ENCODE measurements at places on chromosomes 7 and 10. TPM values are rescaled to one million over a fixed set of nuclear protein-coding genes. Genes with fewer than 3 reads are reported as not detected.
A peak's percentile ranks its signal among the peaks of the same experiment; 100 is the strongest.

DNA sequence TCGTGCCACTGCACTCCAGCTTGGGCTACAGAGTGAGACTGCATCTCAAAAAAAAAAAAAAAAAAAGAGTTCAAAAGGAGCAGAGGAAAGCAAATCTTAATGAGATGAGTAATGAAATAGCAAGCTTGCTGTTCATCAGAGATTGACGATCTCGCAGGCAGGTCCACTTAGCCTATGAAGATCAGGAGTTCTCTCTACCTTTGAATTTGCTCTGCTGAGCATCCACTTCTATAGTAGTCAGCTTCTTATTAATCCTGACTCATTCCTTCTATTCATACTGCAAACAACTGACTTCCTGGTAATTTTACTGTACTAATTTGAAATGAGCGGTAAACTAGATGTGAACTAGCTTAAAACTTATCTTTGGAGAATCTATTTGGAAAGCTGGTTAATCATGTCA lies 1014.6 kb downstream of the GATA3 start:
- DNase-seq: no peak

DNA sequence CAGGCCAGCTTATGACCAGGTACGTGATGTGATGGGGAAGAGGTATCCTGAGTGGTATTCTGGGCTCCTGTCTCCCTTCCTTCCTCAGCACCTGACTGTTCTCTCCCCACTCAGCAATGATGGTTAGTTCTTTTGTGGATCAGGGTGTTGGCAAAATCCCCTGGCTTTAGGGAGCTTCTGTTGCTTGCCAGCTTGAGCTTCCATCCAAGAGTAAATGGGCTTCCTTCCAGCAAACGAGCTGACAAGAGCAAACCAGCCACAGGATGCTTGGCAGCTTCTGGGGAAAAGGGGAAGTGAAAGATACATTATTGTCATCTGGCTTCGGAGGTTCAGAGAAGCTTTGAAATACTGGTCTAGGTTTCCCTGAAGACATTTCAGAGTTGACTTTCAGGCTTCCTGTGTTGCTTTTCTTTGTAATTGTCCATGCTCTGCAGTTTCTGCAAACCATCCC lies 5.2 kb downstream of the DUSP5 start:
- DNase-seq: peak; percentile 93

- DNase-seq: peak; percentile 23
Measured at GRCh38 chr10:93993782-93994437, at the start of gene PLCE1. Gene PLCE1, plus strand, starts transcription at chr10:93993931. Its CDS starts 37,116 bp downstream, at chr10:94031047.

DNA sequence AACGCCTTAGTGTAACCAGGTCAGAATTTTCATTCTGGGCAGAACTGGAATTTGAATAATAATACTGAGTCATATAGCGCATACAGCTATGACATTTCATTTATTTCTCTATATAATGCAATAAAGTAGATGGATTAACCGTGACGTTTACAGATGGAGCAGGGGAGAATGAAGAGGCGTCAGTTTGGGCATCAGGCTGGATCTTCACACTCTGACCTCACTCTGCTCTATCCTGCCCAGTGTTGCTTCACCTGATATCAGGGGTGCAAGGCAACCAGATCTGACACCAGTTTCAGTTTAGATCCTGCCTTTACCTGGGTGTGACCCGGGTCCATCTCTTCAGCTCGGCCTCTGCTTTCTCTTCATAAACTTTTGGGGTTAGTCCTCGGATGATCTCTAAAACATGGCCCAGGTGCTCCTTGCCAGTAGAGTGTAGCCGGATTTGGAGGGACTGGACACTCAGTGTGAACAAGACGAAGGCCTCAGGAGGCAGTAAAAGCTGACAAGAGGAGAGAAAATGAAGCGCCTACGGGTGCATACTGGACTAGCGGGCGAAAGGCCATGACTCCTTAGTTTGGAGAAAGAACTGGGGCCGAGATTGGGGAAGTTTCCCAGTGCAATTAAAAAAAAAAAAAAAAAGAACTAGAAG lies 1.4 kb upstream of the ZYX start:
- no peak for DNase-seq

DNA sequence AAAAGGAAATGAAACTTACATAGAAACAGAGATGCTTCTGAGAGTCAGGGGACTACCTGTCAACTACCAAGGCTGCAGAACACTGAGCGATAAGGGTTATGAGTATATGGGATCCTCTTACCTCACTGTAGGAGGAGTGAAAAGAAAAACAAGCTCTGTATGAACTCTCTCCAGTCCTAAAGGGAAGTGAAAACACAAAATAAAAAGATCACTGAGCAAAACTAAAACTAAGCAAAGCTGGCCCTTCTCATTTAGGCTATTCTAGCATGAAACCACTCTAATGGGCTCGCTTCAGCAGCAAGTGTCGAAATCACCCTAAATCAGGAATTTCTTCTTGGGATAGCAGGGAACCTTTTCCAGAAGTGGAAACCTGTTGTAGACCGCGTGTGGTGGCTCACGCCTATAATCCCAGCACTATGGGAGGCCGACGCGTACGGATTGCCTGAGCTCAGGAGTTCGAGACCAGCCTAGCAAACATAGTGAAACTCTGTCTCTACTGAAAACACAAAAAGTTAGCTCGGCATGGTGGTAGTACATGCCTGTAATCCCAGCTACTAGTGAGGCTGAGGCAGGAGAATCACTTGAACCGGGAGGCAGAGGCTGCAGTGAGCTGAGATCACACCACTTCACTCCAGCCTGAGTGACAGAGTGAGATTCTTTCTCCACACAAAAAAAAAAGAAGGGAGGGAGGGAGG lies 27.0 kb downstream of the DCLRE1C start:
- no peak for DNase-seq

GRCh38 chr10:122325235-122325634 lies 49.3 kb upstream of the PLEKHA1 start:
- no peak for DNase-seq

DNA sequence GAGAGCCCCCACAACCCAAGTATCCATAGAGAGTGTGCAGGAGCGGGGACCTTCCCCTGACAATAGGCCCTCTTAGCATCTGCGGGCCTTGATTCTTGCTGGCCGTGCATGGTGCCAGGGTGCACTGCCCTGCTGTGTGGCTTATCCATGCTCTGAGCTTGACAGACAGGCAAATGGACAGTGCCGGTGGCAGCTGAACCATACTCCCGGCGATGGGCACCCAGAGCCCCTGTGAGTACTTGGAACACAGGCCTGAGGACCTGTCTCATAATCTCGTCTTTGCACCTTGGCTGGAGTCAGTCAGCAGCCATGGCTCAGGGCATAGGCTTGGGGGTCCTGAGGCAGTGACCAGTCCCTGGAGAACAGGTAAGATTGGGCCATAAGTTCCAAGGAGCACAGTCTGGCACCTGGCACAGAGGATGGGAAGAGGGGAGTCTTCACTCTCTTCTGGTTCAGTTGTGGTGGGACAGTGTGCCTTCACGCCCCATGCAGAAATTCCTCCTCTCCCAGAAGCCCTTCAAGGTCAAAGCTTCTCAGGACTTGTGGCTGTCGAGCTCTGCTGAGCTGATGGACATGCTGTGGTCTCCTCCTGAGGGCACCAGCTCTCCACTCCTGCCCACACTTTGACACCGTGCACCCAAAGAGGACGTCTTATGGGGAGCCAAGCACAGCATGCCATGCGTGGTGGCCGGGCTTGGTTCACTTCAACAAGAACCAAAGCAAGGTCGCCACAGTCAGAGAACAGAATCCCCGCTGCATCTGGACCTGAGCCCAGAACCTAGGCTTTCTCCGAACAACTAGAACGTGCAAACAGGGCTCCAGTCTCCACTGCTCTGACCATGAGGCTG lies 59.4 kb upstream of the CAMK2B start:
- no peak for DNase-seq

- no peak for DNase-seq
Measured at GRCh38 chr10:20180766-20181165, 364.5 kb downstream of the PLXDC2 start.

- DNase-seq: no peak
Measured at GRCh38 chr10:64080071-64080470, 558.9 kb downstream of the REEP3 start.

- no peak for DNase-seq
Measured at GRCh38 chr10:54496852-54497251, 304.2 kb downstream of the PCDH15 start.

- peak; percentile 67 for DNase-seq
Measured at GRCh38 chr7:158802535-158803366, 26.6 kb downstream of the ESYT2 start.

DNA sequence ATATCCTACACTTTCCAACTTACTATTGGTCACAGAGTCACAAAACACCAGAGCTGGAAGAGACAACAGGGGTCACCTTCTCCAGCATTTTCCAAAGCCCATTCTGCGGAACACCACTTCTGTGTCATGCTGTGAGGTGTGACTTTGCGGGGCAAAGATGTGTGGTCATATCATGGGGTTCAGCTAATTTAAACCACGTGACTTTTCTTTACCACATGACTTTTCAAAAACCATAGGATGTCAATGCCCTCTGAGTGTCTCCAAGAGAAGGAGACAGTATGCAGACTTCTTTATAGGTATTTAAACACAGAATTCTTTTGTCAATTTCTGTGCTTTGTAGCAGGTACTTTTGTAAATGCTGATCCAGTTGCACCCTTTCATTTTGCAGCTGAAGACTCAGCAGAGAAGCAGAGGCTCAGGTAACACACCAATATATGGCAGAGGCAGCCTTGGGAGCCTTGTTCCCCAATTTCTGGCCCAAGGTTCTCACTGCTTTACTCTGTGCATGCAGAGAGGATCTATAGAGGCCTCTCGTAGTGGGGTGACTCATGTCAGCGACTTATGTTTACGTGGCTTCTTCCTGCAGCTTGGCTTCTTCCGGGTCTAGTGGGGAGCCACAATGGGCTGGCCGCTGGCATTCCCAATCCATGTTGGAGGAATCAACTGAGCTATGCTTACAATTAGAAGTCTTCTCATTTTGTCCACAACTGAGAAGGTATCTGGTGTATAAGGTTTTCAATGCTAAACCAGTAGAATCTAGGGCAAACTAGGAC lies 104.0 kb upstream of the RHOBTB1 start:
- DNase-seq: no peak

DNA sequence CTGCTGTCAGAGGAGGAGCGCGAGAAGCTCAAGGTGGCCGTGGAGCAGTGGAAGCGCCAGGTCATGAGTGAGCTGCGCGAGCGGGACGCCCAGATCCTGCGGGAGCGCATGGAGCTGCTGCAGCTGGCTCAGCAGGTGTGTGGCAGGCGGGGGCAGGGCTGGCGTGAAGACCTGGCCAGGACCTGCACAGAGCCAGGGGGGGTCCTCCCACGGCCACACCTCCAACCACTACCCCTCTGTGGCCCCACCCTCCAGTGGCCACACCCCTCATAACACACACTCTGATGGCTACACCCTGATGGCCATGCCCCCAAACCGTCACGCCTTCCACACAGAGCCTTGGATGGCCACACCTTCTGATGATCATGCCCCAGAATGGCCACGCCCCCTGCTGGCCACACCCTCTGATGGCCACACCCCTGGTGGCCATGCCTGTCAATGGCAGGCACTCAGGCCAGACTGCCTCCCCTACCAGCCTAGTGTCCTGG lies 23.4 kb upstream of the DPYSL4 start:
- DNase-seq: no peak

- no peak for DNase-seq
Measured at GRCh38 chr7:37601321-37601720, 82.2 kb upstream of the GPR141 start.

- no peak for DNase-seq
Measured at GRCh38 chr10:70909326-70909935, 21.1 kb upstream of the PCBD1 start.

DNA sequence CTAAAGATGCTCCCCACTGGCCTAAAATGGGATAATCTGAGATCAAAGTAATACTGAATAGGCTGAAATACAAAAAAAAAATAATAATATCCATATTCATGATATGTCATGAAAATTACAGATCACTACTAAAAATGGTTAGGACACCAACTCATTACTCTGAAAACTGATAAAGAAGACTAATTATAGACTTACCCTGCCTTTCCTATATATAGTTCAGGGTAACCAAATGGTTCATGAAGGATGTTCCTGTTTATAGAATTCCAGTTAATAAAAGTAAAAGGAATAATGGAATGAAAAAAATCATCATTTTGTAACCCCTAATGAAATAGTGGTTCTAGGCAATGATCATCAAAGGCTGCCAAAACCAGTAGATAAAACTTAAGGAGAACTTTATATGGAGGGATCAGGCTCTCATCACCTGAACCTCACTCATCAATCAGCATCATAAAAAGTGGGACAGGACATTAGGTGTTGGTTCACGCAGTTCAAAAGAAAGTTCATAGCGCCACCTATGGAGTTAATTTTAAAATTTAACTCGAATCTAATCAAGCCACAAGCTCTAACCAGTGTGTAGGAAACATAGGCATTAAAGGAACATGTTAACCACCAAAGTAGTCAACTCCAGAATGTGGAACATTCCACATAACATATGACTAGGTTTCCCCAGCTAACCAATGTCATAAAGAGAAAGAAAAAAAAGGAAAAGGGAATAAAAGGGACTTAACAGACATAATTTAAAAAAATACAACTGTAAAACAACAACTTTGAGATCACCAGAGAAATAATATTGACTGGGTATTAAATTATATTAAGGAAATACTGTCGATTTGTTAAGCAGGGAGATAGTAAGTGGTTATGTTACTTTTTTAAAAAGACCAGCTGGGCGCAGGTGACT lies 35.7 kb downstream of the P4HA1 start:
- peak; percentile 45 for DNase-seq

- DNase-seq: no peak
Measured at GRCh38 chr7:81150951-81151361, 232.1 kb upstream of the SEMA3C start.

- DNase-seq: peak; percentile 38
Measured at GRCh38 chr7:151793531-151793951, 83.4 kb downstream of the PRKAG2 start.

DNA sequence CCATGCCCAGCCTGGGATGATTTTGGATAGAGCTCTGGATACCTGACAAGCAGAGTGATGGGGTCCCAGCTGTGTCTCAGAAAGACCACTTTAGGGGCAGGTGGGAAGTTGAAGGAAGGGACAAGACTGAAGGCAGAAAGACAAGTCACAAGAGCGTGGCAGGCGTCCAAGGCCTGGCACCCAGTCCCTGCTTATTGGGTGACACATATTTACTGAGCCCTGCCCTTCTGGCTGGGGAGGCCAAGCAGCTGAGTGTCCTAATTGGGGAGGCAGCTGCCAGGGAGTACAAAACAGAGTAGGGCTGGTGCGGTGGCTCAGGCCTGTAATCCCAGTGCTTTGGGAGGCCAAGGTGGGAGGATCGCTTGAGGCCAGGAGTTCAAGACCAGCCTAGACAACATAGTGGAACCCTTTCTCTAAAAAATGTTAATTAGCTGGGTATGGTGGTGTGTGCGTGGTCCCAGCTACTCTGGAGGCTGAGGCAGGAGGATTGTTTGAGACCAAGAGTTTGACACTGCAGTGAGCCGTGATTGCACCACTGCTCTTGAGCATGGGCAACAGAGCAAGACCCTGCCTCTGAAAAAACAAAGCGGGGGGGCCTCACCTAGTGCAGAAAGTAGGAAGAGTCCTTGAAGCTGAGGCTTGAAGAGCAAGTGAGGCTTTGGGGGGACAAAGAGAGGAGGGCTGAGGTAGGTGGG lies 53.0 kb upstream of the GTF2I start:
- no peak for DNase-seq

The TMEM130 gene
- total RNA-seq: 0.57 TPM

The GRID2IP gene
- total RNA-seq: not detected

The LAMB1 gene
- 332 TPM for total RNA-seq

The NRP1 gene
- total RNA-seq: 174 TPM

The ZNF12 gene
- 16.9 TPM for total RNA-seq

The METTL27 gene
- total RNA-seq: 10.7 TPM

The FFAR4 gene
- total RNA-seq: not detected

The CCL26 gene
- total RNA-seq: 1.2 TPM

The WEE2 gene
- not detected for total RNA-seq

The GIMAP7 gene
- total RNA-seq: not detected

The LOXL4 gene
- total RNA-seq: 14.3 TPM

The NPFFR1 gene
- not detected for total RNA-seq

The CDC14C gene
- total RNA-seq: not detected

Measured in fibroblast of the aortic adventitia (primary cell).